Caco-2 (cell line): ENCODE measurements at places on chromosomes 5 and 9. TPM values are rescaled to one million over a fixed set of nuclear protein-coding genes. Genes with fewer than 3 reads are reported as not detected.

DNA sequence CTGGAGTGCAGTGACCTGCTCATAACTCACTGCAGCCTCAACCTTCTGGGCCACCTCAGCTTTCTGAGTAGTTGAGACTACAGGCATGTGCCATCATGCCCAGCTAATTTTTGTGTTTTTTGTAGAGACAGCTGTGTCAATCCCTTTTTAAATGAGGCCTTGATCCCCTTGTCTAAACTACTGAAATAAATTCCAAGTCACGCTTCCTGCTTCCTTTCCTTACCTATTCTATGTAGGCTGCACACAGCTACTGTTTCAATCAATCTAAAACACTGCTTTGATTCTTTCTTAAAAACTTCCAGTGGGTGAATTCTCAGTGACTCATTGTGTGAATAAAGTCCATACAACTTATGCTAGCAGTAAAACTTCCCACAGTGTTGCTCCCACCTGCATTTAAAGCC, 2.9 kb upstream of the C7 start:
- no peak overlapping the region for H3K27ac ChIP-seq
- no peak overlapping the region for H3K4me3 ChIP-seq
- DNase-seq, result no peak
- no peaks in the 10 kb centered on the region for H3K36me3 ChIP-seq
- no peaks in the 10 kb centered on the region for H3K4me1 ChIP-seq
- H3K27me3 ChIP-seq, result no peaks in the 10 kb centered on the region

The MAMDC2 gene
- not detected in 2 replicates for total RNA-seq

DNA sequence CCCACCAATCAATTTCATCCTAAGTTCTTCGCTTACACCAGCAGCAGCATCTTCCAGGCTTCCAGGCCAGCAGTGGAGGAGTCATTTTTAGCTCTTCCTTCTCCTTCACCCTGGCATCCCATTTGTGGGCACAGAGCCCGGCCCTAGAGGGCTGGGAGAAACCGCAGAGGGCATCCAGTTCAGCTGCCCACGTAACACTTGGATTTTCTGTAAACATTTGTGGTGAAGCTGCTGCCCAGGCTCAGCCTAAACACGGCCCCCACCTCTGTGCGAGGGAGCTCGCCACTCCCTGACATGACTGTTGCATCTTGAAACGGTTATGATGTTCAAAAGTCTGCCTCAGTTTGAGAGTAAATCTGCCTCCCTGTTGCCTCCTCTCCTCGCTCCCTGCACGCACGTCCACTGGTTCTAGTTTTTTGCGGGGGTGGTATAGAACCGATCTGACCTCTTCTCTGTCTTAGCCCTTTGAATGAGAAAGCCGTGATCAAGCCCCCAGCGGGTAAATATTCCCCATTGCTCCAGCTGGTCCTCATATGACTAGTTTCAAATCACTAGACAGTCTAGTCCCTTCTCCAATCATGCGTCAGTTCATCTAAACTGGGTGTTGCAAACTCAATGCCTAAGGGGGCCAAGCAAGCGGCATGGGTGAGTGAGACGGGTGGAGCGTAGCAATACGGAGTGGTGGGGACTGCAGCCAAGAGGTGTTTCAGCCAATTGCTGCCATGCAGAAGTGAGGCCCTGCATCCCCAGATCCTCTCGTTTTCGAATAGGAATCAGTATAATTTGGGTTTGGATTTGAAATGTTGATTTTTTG, 34.9 kb upstream of the N4BP3 start:
- peaks cover 1% of the 10 kb centered on the region; the same call in 1 of the 2 replicates for H3K27me3 ChIP-seq
- no peak overlapping the region for H3K4me3 ChIP-seq
- H3K36me3 ChIP-seq, result no peaks in the 10 kb centered on the region
- H3K4me1 ChIP-seq, result no peaks in the 10 kb centered on the region
- H3K27ac ChIP-seq, result no peak overlapping the region
- DNase-seq, result no peak

DNA sequence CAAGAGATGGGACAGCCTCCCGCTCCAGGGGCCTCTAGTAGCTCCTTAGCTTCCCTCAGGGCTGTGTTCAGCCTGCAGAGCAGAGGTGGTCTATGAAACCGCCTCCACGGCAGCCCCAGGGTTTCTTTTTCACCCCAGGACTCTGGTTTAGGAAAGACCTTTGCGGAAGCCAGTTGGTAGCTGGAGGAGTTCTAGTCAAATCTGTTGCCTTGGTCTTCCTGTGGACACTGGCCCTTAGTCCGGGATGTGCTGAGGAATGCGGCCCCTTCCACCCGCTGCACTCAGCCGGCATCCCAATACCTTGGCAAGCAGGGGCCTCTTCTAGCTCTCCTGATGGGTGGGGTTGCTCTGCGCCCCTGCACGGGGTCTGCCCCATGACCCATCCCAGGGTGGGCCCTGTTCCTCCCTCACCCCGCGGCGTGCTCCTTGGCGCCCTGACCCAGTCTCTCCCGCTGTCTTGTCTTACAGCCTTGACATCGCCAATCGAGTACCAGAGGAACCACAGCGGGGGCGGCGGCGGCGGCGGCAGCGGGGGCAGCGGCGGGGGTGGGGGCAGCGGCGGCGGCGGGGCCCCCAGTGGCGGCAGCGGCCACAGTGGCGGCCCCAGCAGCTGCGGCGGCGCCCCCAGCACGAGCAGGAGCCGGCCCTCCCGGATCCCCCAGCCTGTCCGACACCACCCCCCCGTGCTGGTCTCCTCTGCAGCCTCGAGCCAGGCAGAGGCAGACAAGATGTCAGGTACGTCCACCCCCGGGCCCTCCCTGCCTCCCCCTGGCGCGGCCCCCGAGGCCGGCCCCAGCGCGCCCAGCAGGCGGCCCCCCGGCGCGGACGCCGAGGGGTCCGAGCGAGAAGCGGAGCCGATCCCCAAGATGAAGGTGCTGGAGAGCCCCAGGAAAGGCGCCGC, 94.3 kb upstream of the OTULINL start:
- H3K4me3 ChIP-seq, result no peak overlapping the region
- no peaks in the 10 kb centered on the region for H3K4me1 ChIP-seq
- no peak for DNase-seq

The FOXD4L3 gene
- 0.23 TPM in 1 of 2 replicates, not detected in the other for total RNA-seq

GRCh38 chr9:14812806-14813205, 90.3 kb upstream of the CER1 start:
- no peaks in the 10 kb centered on the region for H3K27me3 ChIP-seq
- no peak overlapping the region for H3K27ac ChIP-seq
- DNase-seq, result no peak
- no peaks in the 10 kb centered on the region for H3K4me1 ChIP-seq
- no peaks in the 10 kb centered on the region for H3K36me3 ChIP-seq

- H3K4me3 ChIP-seq, result no peak overlapping the region
- no peak for DNase-seq
- peaks cover 12% of the 10 kb centered on the region for H3K4me1 ChIP-seq
- no peaks in the 10 kb centered on the region for H3K36me3 ChIP-seq
- H3K27ac ChIP-seq, result no peak overlapping the region
Observed at GRCh38 chr5:1014346-1014745, 5.7 kb downstream of the NKD2 start.

DNA sequence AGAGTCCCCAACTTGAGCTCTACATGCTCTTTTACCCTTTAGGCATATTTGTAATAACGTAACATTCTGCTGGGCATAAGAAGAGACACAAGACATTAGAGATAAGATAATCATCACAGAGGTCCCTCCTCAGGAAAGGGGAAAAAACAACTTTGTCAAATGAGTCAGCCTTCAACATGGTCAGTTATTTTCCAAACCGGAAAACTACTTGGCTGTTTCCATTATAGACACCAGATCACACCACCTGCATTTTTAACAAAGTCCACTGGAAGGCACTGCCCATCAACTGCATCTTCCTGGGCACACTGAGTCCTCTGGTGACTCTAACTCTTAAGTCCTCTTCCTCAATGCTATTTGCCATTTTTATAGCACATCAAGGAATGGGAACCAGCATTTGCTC, 221.8 kb downstream of the FAM114A2 start:
- H3K27ac ChIP-seq, result no peak overlapping the region
- H3K27me3 ChIP-seq, result no peaks in the 10 kb centered on the region
- no peak overlapping the region for H3K4me3 ChIP-seq

DNA sequence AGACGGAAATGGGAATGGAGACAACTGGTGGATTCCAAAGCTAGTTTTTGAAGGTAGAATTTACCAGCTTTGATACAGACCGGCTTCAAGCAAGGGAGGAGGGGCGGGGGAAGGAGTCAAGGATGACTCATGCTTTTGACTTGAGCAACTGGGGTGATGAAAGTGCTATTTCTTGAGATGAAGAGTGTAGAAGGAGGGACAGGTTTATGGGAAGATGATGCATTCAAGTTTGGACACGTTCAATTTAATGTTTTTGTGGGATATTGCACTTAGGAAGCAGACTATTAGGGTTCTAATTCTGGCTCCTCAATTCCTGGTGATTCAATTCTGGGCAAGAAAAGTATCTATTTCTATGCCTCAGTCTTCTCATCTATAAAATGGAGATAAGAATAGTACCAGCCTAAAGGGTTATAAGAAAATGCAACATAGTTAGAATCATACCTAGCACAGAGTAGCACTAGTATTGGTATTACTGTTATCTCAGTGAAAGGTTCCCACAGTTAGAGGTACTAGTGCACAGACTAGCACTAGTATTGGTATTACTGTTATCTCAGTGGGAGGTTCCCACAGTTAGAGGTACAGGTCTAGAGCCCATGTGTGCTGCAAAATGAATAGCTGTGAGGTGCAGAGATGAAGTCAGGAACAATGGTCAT, 4.6 kb downstream of the NIPAL4 start:
- no peak overlapping the region for H3K4me3 ChIP-seq
- H3K4me1 ChIP-seq, result no peaks in the 10 kb centered on the region; the same call in 1 of the 2 replicates
- H3K27ac ChIP-seq, result peak overlapping the region; percentile 42
- no peaks in the 10 kb centered on the region for H3K36me3 ChIP-seq
- no peak for DNase-seq

The SLC34A3 gene
- 0.19 TPM in 1 of 2 replicates, not detected in the other for total RNA-seq

DNA sequence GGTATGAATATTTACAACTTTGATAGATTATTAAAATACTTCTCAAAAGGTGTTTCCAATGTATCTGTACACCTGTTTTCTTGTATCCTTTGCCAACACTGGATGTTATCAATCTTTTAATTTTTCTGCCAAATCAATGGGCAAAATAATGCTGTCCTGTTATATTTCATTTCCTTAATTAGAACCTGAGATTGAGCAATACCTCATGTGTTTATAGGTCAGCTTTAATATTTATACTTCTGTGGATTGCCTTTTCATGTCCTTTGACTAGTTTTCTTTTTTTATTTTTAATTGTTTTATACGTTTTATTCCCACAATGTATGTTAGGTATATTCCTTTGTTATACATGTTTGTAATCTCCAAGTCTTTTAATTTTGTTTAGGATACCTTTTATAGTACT, 77.6 kb downstream of the JAK2 start:
- H3K36me3 ChIP-seq, result no peaks in the 10 kb centered on the region
- no peak for DNase-seq
- no peak overlapping the region for H3K4me3 ChIP-seq
- no peak overlapping the region for H3K27ac ChIP-seq

DNA sequence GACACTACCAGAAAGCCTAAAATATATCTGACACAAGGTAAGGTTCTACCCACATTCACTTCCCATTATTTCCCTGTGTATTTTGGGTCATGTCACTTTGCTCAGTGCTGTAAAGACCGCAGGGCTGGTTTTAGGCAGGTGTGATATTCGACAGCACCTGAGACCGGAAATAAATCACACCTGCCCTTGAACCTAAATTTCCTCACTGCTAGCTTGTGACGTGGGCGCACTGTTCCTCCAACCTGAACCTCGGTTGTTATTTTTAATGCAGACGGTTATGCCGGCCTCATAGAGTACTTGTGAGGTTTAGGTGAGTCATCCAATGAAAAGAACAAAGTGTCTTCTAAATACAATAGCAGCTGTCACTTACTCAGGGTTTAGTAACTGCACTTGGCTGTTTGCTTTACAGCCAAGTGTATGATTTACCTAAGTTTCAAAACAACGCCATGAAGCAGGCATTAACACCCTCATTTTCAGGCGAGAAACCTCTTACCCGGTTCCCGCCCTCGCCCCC, 20.7 kb upstream of the ZNF782 start:
- no peaks in the 10 kb centered on the region for H3K27me3 ChIP-seq
- H3K36me3 ChIP-seq, result no peaks in the 10 kb centered on the region
- H3K4me3 ChIP-seq, result peak overlapping the region; percentile 52

DNA sequence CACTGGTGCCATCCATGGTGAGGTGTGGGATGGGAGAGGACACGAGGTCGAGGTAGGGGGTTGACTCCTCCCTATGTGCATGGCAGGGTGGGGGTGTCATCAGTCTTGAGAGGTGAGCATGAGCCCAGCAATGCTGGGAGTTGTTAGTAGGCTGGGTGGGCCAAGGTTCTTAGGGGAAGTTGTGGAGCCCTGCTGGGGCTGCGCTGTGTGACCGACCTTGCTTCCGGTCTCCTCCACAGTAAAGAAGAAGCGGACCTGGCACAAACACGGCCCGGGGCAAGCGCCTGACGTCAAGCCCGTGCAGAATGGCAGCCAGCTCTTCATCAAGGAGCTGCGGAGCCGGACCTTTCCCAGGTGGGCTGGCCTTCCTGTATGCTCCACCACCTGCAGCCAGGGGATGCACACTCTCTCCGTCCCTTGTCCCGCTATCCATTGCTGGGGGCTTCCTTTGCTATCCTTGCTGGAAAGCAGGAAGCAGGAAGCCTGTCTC, 59.8 kb downstream of the PHF2 start:
- no peak for DNase-seq
- no peak overlapping the region for H3K27ac ChIP-seq
- no peak overlapping the region for H3K4me3 ChIP-seq

GRCh38 chr9:132032238-132032950, 47.3 kb downstream of the MED27 start:
- DNase-seq, result no peak
- H3K36me3 ChIP-seq, result no peaks in the 10 kb centered on the region; the same call in 1 of the 2 replicates
- H3K4me1 ChIP-seq, result peaks cover 16% of the 10 kb centered on the region
- no peak overlapping the region for H3K4me3 ChIP-seq
